SHP77 (cell line): ENCODE measurements at places on chromosomes 13 and 19.
A peak's percentile ranks its signal among the peaks of the same experiment; 100 is the strongest.

GRCh38 chr19:18869781-18870530, 26.0 kb downstream of the CERS1 start:
- no peak for DNase-seq

DNA sequence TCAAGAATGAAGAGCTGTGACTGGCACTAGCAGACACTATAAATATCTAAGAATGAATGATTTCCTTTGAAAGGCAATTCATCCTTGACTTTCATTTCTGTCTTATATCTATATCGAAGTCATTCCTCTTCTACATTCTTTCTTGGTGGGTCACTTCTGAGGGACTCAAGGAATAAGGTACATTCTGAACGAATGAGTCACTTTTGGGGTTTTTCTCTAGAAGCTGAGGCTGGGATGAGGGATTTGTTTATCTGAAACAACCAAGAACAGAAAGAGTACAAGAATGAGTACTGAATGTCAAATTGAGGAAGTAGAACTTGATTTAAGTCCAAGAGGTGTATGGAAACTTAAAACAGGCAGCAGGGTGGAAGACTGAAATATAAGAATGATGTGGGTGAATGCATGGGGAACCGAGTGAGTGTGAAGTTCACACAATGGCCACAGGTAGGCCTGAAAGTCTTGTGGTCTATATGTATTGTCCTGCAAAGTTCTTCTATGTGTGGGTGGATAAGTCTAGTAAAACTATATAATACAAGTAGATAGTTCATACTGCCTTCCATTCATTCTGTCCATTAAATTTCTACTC, 343.9 kb downstream of the OXGR1 start:
- DNase-seq: no peak

DNA sequence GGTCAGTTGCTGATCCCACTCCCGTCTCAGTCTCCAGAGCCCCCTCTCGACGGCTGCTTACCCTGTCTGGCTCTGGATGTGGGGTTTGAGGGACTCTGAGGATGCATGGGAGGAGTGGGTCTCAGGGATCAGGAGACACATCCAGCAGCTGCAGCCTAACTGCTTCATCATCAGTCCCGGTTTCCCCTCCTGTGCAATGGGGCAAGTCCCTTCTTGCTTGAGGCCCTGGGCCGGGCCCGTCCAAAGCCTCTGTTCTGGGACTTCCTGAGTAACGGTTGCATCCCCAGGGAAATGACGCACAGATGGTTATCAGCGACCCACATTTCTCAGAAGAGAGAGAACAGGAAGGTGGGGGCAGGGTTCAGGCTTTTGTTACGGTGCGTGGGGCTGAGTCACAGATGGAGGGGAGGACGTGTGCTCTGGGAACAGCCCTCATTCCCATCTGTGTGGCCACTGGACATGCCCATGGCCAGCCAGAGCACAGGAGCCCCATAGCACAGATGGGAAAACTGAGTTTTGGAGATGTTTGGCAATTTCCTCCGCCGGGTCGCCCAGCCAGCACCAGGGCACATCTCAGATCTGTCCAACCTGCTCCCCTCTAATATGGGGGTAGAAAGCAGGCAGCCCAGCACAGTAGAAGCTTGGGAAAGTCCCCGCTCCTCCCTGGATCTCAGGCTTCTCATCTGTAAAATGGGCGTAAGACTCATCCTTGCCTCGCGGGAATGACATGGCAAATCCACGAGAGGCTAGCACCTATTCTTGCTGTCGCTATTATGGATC, 19.3 kb downstream of the GNA15 start:
- no peak for DNase-seq

GRCh38 chr13:112759053-112759452, 69.2 kb downstream of the ATP11A start:
- no peak for DNase-seq

GRCh38 chr13:106986033-106986484, 418.1 kb upstream of the ARGLU1 start:
- DNase-seq: no peak

DNA sequence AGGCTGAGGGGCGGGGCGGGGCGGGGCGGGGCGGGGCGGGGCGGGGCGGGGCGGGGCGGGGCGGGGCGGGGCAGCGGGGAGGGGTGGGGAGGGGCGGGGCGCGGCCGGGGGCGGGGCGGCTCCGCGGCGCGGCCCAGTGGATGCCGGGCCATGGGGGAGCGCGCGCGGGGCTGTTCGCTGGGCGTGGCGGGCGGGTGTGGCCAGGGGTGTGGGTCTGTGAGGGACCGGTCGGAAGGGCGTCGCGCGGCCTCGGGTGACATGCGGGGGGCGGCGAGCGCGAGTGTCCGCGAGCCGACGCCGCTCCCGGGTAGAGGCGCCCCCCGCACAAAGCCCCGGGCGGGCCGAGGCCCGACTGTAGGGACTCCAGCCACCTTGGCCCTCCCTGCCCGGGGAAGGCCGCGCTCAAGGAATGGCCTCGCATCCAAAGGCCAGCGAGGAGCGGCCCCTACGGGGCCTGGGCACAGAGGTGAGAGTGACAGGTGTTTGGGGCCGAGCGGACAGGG, at the start of gene ZFP28:
Gene ZFP28 (plus strand): TSS at position 188 of the 503 bp plus-strand sequence. CDS start 71 bp downstream, at position 259.
- DNase-seq: peak; percentile 42

GRCh38 chr19:8575467-8575997, 1.7 kb downstream of the MYO1F start:
- no peak for DNase-seq

- no peak for DNase-seq
Observed at GRCh38 chr13:20258208-20258962, 26.3 kb upstream of the GJB6 start.
